ENCODE measurements at places on chromosomes 2 and 18.

DNA sequence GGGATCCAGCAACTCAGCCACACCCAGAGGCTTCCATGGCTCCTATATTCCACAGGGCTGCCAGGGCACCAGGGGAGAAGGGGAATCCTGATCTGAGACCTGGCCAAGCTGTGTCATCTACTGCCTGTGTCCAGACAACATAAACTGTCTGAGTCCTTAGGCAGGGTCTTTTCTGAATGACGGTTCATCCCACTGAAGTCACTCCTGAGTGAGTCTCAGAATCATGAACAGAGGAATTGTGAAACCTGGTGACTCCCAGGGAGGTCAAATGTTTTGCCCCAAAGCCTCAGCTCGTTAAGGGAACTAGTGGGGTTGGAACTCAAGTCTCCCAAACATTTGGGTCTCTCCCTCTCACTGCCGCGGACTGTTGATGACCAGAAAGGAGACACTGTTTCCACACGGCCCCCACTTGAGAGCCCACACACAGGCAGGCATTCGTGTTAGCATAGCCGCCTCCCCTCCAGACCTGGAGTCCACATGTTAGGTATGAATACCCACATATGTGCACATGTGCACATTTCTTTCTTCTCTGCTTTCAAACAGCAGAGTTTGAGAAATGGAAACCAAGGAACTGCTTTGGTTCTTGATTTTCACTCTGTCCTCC is 125.0 kb upstream of the MSH6 start:
- no peak for DNase-seq

- DNase-seq, result peak; percentile 89
These were observed 1.8 kb upstream of the NFATC1 start for GRCh38 chr18:79393635-79394533.

DNA sequence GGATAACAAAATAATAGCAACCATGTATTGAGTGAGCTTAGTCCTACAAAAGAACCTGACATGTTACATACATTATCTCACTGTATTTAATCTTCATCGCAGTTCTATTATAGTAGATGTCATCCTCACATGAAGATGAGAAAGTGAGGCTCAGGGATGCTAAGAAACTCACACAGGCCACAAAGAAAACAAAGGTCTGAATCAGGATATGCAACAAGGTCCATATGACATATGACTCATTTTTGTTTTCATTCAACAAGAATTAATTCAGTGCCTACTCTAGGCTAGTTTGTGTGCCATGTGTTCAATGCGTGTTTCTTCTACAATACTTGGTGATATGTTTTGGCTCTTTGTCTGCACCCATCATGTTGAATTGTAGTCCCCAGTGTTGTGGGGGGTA is 219.7 kb upstream of the EPHA4 start:
- DNase-seq, result no peak

DNA sequence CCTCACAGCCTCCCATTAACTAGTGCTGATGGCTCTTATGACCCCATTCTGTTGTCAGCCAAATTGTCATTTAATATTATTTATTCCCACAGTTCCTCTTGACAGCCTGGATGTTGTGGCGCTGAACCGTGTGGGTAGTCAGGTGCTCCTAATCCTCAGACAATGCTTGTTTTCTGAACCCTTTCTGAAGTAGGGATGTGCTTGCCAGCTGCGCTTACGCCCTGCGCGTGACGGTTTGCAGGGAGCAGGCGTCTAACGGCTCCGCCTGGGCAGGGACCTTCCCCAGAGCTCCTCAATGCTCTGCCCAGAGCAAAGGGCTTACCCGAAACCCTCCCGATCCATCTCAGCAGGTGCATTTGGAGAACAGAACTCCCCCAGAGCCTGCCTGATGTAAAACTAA is 358.2 kb upstream of the MYT1L start:
- no peak for DNase-seq

- no peak for DNase-seq
These were observed 161.8 kb downstream of the HDAC4 start for GRCh38 chr2:239238839-239239606.

Data from breast epithelium (tissue), 4 donors.